ENCODE measurements at places on chromosomes 2 and 18.

GRCh38 chr2:39913648-39914461 lies 134.8 kb upstream of the THUMPD2 start:
- DNase-seq: peak; percentile 50

- DNase-seq: no peak
Measured at GRCh38 chr2:55048508-55049042, 1.7 kb downstream of the RTN4 start.

GRCh38 chr2:10493075-10493633 lies 45.0 kb upstream of the ODC1 start:
- DNase-seq: no peak

- DNase-seq: no peak
Measured at GRCh38 chr2:170999654-171000053, 70.6 kb downstream of the GORASP2 start.

GRCh38 chr2:45919711-45920111 lies 268.2 kb downstream of the PRKCE start:
- no peak for DNase-seq

GRCh38 chr2:230471074-230471473 lies 55.1 kb downstream of the SP100 start:
- no peak for DNase-seq

GRCh38 chr2:233101816-233102215 lies 41.7 kb downstream of the INPP5D start:
- DNase-seq: no peak

DNA sequence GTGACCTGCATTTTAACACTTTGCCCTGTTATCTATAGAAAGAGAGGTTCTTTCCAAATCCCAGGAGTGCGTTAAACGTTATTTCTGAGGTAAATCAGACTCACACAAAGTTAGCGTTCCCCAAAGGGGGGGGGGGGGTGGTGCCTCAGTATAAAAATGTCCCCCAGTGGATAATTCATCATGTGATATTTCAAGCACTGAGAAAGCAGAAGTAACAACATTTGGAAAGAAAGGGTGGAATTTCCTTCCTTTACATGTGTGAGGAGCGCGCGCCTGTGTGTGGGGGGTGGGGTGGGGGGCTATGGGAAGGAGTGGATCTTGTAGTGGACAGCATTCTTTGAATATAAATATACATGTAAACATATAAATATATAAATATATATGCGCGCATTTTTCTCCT lies 630.9 kb downstream of the NYAP2 start:
- DNase-seq: no peak

DNA sequence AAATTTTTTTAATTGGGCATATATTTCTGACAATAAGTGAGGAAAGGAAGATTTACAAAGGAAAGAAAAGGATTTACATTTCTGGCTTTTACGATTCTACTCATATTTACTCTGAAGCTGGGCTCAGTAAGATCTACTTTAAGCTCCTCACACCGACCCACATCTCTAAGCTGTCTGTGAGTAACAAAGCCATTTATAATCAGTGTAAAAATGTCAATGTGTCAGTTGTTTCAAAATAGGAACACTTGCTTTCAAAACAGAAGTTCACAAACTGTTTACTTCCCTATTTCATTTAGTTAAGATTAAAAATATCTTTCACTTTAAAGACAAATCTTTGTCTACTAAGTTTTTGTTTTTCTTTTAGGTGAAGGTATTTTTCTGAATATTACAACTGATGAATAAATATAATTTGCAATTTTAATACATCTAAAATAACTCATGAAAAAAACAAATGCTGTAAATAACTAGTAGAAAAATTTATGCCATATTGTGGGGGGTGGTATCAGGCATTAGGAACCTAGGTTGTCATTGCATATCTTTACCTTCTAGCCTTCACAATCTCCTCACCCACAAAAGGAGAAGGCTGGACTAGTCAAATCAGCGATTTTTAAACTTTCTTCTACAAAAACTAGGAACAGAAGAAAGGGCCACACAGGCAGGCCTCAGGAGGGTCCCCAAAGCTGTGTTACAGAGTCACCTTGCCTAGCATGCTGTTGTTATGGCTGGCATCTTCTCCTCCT lies 64.5 kb downstream of the TMEM131 start:
- no peak for DNase-seq

- DNase-seq: no peak
Measured at GRCh38 chr2:152791979-152792378, 73.6 kb downstream of the ARL6IP6 start.

DNA sequence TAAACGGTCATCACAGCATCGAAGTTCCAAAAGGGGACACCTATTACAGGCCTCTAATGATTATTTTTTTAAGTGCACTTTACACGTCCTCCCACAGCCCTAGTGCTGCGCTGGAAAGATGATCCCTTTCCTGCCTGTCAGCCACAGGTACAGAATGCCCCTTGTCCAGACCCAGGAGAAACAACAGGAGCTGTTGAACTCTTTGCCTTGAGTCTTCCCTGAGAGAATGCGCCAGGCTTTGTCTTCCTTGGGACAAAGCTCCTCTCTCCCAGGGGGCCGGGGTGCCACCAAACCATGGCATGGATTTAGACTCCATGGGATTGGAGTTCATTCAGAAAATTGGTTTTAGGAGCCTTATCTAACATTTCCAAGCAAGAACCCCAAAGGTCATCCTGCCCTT lies 319.0 kb upstream of the SOX11 start:
- DNase-seq: no peak

- DNase-seq: no peak
Measured at GRCh38 chr2:231923010-231923344, 3.2 kb downstream of the NPPC start.

DNA sequence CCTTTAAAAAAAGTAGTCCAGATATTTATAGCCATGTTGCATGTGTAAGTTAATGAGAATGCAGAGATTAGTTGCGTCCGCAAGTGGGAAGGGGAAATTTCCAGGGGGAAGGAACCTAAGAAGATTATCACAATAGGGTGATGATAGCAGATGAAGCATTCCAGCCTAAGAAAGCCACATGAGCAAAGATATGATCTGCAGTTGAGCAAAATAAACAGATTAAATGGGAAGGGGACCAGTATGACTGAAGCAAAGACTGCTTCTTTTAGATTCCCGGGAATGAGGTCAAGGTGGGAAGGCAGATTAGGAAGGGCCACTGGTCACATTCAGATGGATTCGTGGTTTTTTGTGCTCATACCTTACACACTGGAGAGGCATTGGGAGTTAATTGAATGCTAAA lies 154.6 kb upstream of the CDH2 start:
- DNase-seq: no peak

DNA sequence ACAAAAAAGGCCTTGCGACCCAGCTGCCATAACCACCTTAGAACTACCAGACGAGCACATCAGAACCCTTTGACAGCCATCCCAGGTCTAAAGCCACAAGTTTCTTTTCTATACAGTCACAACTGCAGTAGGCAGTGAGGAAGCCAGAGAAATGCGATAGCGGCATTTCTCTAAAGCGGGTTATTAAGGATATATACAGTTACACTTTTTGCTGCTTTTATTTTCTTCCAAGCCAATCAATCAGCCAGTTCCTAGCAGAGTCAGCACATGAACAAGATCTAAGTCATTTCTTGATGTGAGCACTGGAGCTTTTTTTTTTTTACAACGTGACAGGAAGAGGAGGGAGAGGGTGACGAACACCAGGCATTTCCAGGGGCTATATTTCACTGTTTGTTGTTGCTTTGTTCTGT lies 48.8 kb downstream of the FEZ2 start:
- DNase-seq: no peak

DNA sequence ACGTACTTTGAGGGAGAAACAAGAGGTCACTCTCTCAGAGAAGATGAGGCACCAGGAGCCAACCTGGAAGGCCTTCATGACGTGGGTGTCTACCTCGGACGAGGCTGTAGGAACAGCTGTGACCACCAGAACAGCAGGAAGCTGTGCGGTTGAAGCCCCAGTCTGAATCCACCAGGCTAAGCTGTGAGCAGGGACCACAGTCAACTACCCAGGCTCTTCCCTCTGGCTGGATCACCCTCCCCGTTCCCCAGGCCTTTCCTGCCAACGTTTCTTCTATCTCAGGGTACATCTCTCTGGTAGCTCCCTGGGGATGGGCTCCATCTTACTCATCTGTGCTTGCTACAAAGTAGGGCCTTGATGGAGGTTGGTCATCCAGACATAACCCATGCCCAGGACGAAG lies 36.8 kb upstream of the CYP27C1 start:
- DNase-seq: no peak

DNA sequence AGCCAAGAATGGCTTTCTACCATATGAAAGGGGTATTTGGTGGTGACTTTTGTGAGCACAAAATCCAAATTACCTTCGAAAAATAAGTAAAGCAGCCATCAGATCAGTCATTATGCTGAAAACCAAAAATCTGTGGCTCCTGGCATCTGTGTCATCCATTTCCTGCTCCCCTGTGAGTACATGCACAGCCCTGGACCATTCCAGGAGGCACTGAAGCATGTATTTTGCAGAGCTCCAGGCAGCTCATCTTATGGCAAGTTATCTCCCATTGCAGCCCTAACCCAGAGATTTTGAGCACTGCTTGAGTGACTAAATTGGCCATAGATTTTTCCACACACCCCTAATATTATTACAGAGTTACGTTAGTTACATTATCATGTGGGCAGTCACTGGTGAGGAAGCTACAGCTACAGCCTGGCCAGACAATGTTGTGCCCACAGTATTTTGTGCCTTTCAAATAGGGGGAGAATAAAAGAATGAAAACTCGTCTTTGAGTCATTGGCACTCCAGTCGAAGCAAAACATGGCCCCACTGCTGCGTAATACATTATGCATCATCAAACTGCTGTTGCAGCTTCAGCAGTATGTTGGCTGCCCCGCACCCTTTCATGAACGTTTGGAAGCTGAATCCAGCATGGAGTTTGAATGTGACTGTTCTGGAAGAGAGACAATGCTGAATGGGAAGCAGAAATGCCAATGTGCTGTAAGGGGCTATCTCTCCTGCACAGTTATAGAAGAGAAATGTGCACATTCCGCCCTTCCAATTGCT lies 702.2 kb downstream of the RNF144A start:
- DNase-seq: no peak

- no peak for DNase-seq
Measured at GRCh38 chr2:88144914-88145497, 17.1 kb upstream of the FABP1 start.

DNA sequence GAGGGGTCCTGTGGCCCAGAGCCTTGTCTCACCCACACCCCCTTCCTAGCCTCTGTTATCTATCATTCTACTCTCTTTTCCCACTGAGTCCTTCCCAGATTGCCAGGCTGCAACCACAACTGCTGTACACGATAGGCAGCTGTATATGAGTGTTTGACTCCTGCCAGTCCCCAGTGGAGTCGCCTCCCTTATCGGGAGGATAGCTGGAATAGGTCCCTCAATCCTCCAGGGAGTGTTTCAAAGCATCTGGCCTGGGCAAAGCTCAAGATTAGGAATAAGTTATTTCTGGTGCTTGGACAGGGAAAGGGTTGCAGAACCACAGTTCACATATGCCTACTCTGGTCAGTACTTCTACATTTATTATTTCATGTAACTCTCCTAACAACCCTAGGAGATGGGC lies 4.8 kb downstream of the MSGN1 start:
- no peak for DNase-seq

DNA sequence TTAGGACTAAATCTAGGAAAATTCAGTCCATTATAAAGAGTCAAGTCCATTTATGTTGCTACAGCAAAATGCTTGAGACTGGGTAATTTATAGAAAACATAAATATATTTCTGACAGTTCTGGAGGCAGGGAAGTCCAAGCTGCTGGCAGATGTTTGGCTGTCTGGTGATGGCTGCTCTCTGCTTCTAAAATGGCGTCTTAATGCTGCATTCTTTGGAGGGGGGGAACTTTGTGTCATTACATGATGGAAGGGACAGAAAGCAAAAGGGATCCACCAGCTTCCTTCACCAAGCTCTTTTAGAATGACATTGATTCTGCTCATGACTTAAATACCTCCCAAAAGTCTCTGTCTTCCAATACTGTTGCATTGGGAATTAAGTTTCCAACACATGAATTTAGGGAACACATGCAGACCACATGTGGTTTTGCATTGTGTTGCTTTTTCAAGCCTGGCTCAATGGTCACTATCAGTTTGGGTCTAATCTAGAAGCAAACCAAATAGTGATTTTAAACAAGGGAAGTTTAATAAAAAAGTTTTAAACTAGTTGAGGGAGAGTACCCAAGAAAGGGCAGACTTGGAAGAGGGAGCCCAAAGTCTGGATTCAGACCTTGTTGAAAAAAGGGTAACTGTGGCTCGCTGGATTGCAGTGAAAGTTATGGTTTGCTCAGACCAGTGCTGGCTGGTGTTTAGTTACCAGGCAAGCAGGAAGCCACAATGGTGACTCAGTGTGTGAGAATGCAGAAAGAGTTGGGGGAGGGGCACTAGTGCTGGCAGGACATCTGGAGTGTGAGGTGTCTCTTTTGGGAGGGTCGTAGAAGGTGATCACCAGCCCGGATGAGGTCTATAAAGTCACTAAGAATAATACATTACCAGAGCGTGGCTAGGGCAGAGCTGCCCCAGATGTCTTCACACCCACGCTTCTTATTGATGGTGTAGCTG lies 30.8 kb downstream of the C18orf54 start:
- peak; percentile 88 for DNase-seq

DNA sequence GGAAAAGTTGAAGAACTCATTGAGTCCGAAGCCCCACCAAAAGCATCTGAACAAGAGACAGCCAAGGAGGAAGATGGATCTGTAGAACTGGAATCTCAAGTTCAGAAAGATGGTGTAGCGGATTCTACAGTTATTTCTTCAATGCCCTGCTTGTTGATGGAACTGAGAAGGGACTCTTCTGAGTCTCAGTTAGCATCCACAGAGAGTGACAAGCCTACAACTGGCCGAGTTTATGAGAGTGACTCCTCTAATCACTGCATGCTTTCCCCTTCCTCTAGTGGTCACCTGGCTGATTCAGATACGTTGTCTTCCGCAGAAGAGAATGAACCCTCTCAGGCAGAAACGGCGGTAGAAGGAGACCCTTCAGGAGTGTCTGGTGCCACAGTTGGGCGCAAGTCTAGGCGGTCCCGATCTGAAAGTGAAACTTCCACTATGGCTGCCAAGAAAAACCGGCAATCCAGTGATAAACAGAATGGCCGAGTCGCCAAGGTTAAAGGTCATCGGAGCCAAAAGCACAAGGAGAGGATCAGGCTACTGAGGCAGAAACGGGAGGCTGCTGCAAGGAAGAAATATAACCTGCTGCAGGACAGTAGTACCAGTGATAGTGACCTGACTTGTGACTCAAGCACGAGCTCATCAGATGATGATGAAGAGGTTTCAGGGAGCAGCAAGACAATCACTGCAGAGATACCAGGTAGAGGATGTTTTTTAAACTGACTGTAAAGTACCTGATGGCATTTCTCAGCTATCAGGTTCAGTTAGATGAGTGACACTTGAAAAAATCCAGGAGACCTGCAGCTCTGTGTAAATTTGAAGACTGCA lies 111.9 kb downstream of the HAUS1 start:
- DNase-seq: no peak

DNA sequence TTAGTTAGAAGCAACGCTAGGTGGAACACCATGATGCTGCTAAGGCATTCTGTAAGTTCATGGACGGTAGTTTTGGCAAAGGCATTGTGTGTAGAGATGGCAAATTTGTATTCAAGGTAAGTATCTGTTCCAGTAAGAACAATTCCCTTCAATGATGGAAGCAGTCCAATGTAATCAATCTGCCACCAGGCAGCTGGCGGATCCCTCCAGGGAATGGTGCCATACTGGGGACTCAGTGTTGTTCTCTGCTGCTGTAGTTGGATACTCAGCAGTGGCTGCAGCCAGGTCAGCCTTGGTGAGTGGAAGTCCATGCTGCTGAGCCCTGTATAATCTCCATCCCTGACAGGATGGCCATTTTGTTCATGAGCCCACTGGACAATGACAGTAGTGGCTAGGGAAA lies 62.8 kb downstream of the ARL6IP6 start:
- DNase-seq: no peak

GRCh38 chr2:7405861-7406715 lies 488.9 kb downstream of the RNF144A start:
- no peak for DNase-seq

GRCh38 chr2:169136885-169137534 lies 67.6 kb downstream of the DHRS9 start:
- no peak for DNase-seq
